ENCODE measurements at places on chromosomes 13 and 19.

GRCh38 chr13:95019886-95020285 is 281.4 kb downstream of the ABCC4 start:
- no peak for DNase-seq

DNA sequence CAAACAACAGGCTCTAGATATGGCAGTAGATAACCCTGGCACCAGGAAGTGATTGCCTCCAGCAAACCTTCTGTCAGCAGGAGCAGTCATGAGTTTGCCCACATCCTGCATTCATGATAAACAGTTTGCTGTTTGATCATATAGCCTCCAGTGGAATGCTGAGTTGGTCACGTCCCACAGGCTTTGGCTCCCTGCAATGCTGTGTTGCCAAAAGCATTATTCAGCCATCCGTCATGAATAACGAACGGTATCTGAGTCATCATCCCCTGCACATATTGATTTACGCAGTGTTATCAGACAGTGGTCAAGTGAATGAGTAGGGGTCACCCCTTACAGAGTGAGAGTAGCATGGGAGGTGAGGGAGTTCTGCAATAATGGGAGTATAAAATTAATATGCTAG is 21.9 kb upstream of the ZNF432 start:
- DNase-seq = no peak

DNA sequence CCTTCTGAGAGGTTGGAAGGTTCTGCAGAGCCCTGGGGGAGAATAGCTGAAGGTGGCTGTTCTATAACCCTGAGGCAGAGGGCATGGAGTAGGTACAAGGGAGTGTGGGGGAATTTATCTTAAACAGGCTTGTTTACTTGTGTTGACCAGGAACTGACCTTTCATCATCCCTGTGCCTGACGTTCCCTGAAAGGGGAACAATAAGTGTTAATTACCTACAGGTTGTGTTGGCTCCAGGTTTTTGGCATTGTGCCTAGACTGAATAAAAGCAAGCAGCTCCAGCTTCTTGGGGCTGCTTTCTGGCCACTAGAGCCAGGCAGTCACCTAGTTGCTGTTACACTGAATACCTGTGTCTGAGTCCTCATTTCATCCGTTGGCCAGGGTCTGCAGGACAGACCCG is 60.0 kb downstream of the ZNF627 start:
- DNase-seq = no peak

DNA sequence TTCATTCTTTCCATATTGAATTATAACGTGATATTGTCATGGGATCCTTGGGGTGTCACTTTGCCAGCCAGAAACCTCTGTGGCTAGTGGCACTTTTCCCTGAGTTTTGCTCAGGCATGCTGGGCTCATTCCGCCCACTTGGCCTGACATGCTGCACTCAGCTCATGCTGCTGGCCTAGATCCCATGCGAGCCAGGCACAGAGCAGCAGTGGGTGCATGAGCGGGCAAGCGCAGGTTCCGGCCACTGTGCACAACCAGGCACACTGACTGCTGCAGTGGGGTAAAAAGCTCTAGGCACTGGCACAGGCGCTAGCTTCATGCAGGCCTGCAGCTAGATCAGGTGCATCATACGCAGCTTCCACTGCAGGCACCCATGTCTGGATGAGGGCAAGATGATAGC is 221.2 kb downstream of the MAB21L1 start:
- no peak for DNase-seq

DNA sequence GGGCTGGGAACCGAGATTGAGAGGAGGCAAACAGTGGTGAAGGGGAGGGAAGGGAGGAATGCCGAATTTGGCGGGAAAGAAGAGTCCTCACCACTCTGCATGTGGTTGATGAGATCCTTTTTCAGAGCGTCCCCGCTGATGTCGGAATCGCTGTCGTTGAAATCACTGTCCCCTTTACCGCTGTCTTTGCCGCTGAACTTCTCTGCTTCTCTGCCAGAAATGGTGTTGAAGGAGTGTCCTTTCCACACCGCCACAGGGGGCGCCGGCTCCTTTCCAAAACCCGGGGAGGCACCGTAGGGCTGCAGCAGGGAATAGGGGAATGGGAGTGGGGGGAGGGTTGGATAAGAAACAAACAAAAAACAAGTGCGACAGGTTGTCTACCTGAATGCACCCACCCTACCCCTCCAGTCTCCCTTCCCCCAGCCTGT is 3.1 kb downstream of the PCDH8 start:
- DNase-seq = peak; percentile 81

DNA sequence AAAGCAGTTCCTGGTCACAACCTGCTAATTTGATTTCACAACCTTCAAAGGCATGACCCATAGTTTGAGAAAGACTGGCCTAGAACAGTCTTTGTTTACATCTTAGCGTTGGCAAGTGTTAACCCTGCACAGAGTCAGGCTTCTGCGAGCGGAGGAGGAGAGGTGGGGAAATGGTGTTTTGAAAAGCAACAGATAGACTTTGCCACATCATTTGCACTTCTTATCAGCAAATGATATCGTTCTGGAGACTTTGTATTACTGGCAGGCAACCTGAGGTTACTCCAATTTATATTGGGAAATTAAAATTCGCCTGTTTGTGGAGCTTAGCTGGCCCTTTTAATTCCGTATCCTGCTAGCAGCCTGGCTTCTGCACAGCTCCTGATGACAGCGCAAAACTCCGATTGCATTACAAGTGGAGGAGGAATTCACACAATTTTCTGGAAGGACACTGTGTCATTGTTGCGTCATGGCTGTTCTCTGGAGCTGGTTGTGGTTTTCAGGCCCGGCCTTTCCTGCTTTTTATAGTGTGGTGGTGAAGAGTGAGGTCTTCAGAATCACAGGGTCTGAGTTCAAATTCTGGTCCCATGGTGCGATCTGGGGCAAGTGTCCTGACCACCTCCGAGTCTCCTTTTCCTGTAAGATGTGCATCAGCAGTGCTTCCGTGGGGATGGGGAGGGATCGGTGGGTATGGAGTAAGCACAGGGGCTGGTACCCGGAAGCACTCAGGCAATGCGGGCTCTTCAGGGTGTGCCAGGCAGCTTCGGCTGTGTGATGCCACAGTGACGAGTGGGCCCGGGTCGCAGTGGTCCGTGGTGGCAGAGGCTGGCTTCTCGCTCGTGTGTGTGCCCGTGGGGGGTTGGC is 49.1 kb upstream of the EHD2 start:
- DNase-seq = no peak

DNA sequence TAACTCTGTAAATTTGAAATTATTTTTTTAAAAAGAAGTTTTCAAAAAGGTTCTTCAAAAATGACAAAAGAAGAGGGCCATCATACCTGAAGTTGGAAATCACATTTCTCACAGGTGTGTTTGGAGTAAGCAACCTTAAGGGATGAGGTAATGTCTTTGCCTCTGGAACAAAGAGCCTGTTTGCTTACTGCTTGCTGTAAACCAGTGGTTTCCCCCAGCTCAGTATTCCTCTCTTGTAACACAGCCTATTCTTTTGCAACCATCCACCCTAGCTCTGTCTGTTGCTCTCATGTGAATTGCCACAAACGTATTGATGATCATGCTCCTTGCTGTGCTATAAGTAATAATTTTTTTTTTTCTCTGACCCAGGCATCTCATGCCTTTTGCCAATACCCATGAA is 38.1 kb downstream of the UCHL3 start:
- DNase-seq = no peak

- no peak for DNase-seq
These were observed 753.3 kb downstream of the OLFM4 start for GRCh38 chr13:53781941-53782340.
